ENCODE measurements at places on chromosomes 1 and 21.

GRCh38 chr1:84479998-84480397 lies 932 bp downstream of the RPF1 start:
- DNase-seq: no peak

DNA sequence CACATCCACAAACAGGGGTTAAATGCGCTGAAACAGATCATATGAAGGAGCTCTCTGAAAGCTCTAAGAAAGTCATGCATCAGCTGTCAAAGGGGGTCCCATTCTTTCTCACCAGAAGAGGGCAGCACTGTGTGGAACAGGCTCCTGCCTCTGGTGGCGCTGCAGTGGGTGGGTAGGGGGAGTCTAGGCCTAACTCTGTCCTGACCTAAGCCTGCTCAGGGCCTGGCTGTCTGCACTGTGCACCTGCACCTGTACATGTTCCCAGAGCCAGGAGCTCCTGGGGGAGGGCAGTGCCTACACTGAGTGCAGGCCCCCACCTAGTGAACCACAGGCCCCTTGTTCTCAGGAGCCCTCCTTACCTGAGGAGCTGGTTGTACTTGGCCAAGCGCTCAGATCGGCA lies 16.0 kb downstream of the ENO1 start:
- peak; percentile 36 for DNase-seq

DNA sequence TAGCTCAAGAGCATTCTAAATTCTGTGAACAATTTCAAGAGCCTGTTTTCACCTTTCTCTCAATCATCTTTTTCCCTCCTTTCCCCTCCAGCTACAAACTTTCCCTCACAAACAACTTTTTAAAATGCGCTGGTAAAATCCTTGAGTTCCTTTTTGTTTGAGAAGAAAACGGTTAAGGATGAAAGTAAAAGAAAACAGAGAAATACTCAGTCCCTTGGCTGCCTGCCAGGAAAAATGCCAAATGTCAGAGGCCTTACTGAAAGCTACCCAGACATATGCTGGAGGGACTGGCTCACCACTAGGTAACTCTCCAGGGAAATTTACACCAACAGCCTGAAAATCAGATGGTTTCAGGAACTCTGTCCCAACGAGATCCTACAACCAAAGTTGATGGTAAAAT lies 11.0 kb upstream of the SERBP1 start:
- DNase-seq: no peak

- no peak for DNase-seq
Measured at GRCh38 chr1:150182247-150182646, 32.5 kb downstream of the PLEKHO1 start.

DNA sequence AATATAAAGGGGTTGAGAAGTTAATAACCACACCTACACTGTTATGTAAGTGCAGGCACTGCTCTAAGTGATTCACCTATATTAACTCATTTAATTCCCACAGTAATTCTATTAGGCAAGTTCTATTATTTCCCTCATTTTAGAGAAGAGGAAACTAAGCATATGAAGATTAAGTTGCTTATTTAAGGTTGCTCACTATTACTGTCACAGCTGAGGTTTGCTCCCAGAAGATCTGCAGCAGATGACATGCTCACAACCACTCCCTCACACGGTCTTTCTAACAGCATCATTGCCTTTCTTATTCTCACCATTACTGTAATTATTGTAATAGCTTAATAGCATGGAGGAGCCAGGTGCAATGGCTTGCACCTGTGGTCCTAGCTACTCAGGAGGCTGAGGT lies 196.4 kb upstream of the GREM2 start:
- no peak for DNase-seq

GRCh38 chr1:25037174-25038074 lies 107.3 kb upstream of the RUNX3 start:
- DNase-seq: peak; percentile 75

- no peak for DNase-seq
Measured at GRCh38 chr1:18398791-18399530, 81.8 kb upstream of the KLHDC7A start.

DNA sequence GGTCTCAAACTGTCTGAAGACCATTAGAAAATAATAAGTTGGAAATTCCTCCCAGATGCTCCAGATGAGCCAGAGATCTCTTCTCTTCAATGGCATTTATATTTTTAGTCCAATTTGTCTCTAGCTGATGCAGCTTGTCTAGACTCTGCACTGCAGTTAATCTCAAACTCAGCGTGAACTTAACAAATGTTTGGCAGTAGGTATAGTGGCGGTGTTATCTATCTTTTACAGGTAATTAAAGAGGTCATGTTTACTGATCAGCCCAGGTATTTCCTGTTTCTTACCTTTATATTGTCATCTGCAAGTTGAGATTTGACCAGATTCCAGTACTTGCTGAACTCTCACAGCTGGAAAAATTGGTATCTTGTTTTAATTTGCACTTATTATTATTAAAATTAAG lies 1024.5 kb upstream of the ADGRL2 start:
- DNase-seq: no peak

DNA sequence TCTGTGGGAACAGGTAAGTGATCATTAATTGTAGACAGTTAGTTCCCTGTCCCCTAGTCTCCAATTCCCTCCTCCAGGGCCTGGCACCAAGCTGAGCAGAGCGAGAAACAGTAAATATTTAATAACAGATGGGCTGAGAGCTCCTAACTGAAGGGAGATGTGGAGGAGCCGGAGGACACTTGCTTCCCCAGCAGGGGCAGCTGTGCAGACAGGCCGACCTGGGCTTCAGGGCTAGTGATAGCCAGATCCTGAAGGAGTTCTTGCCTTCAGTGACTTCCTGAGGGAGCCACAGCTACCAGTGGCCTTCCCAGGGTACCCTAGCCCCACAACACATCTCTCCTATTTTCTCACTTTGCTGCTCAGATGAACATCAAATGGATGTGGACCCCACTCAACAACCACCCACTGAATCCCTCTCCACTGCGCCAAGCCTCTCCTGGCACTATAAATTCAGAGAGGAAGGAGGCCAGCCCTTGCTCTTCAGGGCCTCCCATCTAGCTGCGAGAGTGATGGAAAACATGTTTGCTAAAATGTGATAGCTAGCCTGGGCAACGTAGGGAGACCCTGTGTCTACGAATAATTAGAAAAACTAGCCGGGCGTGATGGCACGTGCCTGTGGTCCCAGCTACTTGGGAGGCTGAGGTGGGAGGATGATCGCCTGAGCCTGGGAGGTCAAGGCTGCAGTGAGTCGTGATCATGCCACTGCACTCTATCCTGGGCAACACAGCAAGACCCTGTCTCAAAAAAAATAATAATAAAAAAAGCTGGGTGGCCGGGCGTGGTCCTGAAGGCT lies 26.9 kb upstream of the SYNC start:
- no peak for DNase-seq

GRCh38 chr1:155648207-155649147 lies 38.5 kb downstream of the MSTO1 start:
- DNase-seq: peak; percentile 4

GRCh38 chr1:192732787-192733186 lies 76.1 kb upstream of the RGS2 start:
- DNase-seq: no peak

- DNase-seq: no peak
Measured at GRCh38 chr1:223479261-223479660, 86.0 kb downstream of the CCDC185 start.
